ENCODE measurements at places on chromosomes 4 and X.

DNA sequence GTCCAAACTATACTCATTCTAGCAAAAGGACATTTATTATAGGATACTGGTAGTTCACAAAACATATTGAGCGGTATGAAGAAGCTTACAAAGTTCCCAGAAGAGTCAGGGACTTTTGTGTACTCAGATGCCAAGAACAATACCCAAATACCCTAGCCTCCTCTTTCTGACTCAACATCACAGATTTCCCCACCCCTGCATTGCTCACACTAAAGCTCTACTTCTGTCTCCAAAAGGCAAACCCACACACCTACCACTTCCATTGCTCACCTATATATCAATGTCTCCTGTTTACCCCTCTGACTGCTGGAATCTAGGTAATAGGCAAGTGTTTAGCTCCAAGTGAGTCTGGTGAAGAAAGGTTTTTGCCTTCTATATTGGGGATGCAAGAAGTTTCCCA is 100.7 kb upstream of the HCCS start:
- no peak for DNase-seq

DNA sequence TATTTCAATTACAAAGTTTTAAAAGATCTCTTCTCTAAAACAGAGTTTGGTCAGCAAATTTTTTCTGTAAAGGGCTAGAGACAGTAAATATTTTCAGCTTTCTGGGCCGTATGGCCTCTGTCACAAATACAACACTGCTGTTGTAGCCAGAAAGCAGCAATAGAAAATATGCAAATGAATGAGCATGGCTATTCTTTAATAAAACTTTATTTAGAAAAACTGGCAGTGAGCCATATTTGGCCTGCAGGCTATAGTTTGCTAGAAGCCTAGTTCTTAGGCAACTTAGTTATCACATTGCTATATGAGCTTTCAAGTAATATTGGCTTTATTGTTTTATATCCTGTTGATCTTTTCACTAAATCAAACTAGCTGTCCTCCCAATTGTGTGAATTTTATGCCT is 26.5 kb upstream of the XK start:
- DNase-seq: no peak

DNA sequence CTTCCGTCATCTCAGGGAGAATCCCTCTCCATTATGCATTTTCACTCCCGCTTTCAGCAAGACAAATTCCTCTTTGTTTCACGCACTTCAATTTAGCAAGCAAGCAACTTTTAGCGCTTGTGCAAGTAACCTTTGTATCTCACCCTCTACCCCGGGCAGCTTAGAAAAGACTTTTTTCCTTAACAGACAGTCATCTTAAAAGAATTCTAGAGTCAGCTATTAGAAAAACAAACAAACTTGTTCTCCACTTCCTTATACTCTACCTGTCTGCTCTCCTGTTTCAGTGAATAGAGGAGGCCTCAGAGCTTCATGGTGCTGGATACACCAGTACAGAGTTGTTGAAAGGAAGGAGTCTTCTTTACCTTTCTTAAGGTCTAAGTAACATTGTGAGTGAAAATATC is 12.1 kb downstream of the TIGD2 start:
- DNase-seq: no peak

GRCh38 chr4:153530284-153530999 is 64.3 kb downstream of the TMEM131L start:
- no peak for DNase-seq

DNA sequence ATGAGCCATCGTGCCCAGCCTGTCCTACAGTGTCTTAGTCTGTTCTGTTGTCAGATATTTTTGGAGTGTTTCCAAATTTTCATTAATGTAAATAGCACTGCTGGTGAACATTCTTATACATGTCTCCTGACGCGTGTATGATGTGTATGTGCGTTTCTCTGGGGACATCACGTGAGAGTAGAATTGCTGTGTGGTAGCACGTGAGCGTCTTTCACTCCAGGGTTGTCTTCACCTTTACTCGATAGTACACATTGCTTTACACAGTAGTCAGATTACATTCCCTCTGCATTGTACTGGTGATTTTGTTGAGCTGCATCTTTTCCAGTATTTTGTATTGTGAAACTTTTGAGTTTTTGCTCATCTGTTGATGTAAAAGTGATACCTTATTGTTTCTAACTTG is 60.0 kb downstream of the ARHGAP10 start:
- DNase-seq: no peak
